ENCODE measurements at places on chromosomes 1 and 21. TPM values are rescaled to one million over a fixed set of nuclear protein-coding genes. Genes with fewer than 3 reads are reported as not detected.

- DNase-seq = no peak
Measured at GRCh38 chr1:115755456-115756370, 12.8 kb downstream of the CASQ2 start.

GRCh38 chr1:209430107-209430506 is 153.4 kb upstream of the CAMK1G start:
- DNase-seq = no peak

Gene OR2T29
- total RNA-seq = not detected

Gene ATP1A4
- not detected for total RNA-seq

GRCh38 chr1:58398714-58399113 is 147.8 kb downstream of the OMA1 start:
- DNase-seq = no peak

DNA sequence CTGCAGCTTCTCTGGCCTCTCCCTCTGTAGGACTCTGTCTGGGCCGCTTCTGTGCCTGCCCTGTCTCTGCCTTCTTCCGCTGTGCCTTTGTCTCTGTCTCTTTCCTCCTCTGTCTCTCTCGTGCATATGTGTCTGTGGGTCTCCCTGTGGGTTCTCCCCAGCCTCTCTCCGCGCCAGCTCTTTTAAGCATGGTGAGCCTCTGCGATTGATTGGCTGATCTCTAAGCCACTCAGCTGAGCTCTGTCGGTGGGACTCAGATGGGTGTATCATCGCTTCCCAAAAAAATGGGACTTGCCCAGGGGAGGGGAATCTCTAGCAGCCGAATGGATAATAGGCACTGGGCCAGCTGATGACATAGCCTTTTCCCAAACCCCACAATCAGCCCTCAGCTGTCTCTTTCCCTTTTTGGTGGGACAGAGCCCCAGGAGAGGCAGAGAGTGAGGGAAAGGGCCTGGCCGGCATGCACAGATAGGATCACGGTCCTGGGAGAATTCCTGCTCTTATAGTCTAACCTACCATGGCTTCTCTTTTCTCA is at the start of gene ADAMTS4:
Gene ADAMTS4 (minus strand): TSS at position 158 of the 535 bp plus-strand sequence. CDS start 427 bp downstream, outside the sequence.
- DNase-seq = peak; percentile 86

DNA sequence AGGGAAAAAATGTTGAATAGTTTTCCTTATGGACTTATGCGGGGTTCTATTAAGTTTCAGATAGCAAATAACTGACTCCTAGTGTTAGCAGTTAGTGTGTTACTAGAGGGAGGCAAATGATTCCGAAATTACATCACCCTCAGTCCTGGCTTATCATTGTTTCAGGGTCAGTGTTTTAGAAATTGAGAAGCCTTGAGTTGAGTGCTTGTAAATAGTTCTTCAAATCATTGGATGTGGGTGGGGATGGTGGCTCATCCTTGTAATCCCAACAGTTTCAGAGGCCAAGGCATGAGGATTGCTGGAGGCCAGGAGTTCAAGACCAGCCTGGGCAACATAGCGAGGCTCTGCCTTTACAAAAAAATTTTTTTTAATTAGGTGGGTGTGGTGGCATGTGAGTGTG is 21.3 kb downstream of the SOAT1 start:
- no peak for DNase-seq

Gene RCAN1
- 8.7 TPM for total RNA-seq

DNA sequence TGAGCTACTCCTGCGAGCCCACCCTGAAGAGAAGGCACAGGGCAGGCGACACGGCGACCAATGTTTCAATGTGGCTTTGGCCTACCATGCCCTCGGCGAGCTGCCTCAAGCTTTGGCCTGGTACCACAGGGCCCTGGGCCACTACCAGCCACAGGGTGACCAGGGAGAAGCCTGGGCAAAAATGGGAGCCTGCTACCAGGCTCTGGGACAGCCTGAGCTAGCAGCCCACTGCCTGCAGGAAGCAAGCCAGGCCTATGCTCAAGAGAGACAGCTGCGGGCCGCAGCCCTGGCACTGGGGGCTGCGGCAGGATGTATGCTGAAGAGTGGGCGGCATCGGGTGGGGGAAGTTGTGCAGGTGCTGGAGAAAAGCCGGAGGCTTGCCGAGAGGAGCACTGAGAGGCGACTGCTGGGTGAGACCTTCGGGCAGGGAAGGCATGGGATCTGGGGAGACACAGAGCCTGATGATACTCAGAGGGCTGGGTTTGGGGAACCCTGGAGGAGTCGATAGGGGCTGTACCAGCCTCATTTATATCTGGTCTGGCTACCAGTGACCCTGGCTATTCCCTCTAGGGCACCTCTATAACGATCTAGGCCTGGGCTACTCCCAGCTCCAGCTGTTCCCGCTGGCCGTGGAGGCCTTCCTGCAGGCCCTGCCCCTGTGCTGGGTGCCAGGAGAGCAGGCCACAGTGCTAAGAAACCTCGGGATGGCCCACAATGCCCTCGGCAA is 2.3 kb downstream of the TTC24 start:
- DNase-seq = no peak

Gene CLDN17
- total RNA-seq = not detected

GRCh38 chr1:68384872-68385411 is 64.8 kb downstream of the RPE65 start:
- DNase-seq = no peak

Gene SLC30A2
- not detected for total RNA-seq

DNA sequence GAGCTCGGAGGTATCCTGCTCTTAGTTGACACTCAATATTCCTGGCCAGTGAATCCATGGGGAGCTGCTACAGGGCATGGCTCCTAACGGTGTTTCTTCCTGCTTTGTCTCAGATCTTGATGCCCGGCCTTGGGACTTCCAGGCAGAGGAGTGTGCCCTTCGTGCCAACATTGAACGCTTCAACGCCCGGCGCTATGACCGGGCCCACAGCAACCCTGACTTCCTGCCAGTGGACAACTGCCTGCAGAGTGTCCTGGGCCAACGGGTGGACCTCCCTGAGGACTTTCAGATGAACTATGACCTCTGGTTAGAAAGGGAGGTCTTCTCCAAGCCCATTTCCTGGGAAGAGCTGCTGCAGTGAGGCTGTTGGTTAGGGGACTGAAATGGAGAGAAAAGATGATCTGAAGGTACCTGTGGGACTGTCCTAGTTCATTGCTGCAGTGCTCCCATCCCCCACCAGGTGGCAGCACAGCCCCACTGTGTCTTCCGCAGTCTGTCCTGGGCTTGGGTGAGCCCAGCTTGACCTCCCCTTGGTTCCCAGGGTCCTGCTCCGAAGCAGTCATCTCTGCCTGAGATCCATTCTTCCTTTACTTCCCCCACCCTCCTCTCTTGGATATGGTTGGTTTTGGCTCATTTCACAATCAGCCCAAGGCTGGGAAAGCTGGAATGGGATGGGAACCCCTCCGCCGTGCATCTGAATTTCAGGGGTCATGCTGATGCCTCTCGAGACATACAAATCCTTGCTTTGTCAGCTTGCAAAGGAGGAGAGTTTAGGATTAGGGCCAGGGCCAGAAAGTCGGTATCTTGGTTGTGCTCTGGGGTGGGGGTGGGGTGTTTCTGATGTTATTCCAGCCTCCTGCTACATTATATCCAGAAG is 16.7 kb downstream of the ALX3 start:
- DNase-seq = peak; percentile 58

Gene FAM177B
- not detected for total RNA-seq

- DNase-seq = no peak
Measured at GRCh38 chr1:56190806-56191365, 388.5 kb downstream of the PLPP3 start.

DNA sequence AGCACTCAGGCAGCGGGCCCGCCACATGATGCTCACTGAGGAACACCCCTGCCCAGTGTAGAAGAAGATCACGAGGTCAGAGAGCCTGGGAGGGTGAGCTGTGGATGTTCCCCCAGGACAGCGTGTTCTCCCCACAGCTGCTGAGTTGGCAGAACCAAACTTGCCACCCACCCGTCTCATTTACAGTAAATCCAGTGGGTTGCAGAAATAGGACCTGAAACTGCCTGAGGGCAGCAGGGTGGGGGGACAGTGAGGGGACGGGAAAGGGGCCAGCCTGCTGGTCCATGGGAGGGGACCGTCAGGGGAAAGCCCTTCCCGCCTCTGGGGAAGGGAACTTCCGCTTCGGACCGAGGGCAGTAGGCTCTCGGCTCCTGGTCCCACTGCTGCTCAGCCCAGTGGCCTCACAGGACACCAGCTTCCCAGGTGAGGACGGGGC is at the start of gene C1QB:
Gene C1QB (plus strand): TSS at position 356 of the 436 bp plus-strand sequence. CDS start 6,227 bp downstream, outside the sequence.
- no peak for DNase-seq

DNA sequence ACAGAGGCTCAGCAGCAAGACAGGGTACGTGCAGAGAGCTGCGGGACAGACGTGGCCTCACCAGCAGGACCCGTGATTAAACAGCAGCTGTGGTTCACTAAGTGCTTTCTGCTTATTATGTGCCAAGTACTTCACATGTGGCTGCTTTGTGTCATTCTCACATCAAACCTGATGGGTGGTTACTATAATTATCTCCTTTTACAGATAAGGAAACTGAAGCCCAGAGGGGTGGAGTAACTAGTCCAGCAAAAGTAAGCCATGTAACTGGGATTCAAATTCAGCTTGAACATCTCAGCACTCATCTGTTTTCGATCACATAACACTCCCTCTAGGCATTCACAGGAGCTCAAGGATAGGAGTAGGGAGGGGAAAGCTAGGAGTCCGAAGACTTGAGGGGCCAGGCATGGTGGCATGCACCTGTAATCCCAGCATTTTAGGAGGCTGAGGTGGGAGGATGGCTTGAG is 50.8 kb upstream of the CLIC4 start:
- DNase-seq = no peak

DNA sequence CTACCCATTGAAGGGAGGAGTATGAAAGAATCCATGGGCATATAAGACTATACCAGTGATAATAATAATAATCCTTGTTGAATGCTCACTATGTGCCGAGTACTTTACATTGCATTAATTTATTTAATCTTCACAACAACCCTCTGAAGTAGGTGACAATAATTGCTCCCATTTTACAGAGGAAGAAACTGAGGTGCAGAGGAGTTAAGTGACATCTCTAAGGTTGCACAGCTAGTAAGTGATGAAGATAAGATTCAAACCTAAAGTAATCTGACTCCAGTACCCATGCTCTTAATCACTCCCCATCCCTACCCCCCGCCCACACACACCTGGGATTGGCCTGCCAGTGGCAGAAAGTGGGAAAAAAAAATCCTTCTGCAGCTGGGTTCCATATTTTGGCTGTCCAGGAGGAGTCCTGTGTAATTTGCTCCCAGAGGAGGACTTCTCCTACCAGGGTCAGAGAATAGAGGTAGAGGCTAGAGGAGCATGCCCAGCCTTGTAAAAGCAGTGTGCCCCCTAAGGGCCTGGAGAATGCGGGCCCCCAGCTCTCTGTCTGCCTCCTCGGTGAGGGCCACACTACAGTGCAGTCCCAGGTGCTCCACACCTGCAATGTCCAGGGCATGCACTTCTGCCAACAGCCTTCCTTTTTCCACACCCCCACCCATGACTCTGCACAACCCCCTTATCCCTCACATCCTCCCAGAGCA is 57.8 kb downstream of the TMEM53 start:
- DNase-seq = no peak

Gene C1QTNF12
- 0.92 TPM for total RNA-seq

Gene LCE2C
- total RNA-seq = not detected

- DNase-seq = no peak
Measured at GRCh38 chr1:184019506-184019905, 18.0 kb downstream of the COLGALT2 start.

GRCh38 chr1:160646711-160647328 is at the start of gene SLAMF1:
Gene SLAMF1, minus strand, starts transcription at chr1:160647044. Its CDS starts 99 bp downstream, at chr1:160646945.
- no peak for DNase-seq

Gene SERPINC1
- 1.6 TPM for total RNA-seq

Gene PTGS2
- total RNA-seq = 2.9 TPM

Gene CYB561D1
- total RNA-seq = 9.6 TPM

- no peak for DNase-seq
Measured at GRCh38 chr1:165845992-165846748, 18.8 kb downstream of the UCK2 start.

DNA sequence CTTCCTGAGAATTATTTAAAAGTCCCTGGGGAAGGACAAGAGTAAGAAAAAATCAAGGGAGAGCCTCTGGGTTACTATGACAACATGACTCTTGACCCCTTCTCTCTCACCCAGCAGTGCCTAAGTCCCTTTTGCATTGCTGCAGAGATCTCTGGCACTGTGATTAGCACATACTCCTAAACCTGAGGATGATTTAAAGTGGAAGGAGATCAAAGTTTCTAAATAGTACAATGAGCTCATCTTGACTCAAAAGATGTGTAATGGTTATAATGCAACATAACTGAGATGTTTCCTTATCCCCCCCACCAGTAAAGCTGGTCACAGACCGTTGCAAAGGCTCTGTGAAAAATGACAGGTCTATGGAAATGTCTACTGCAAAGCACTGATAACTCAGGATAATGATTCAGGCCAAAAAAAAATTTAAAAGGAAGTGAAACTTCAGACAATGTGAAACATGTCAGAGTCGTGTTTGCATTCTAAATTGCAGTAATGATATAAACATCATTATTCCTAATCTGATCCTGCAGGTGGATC is 519.2 kb downstream of the KIF26B start:
- DNase-seq = no peak

DNA sequence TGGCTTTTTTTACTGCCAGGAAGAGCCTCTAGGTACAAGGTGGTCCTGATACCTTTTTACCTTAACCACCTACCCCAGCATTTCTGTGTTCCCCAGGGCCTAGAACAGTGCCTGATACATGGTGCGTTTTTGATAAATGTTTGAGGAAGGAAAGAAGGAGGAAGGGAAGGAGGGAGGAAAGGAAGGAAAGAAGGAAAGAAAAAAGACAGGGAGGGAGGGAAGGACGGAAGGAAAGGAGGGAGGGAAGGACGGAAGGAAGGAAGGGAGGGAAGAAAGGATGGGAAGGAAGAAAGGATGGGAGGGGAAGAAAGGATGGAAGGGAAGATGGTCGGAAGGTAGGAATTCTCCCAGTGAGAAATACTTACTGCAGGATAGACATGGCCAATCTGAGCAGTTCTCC is 12.0 kb upstream of the MAGOH start:
- no peak for DNase-seq

GRCh38 chr1:184493987-184494388 is 107.2 kb downstream of the C1orf21 start:
- no peak for DNase-seq

Gene CD2
- 0.69 TPM for total RNA-seq

Gene RGSL1
- not detected for total RNA-seq

Gene S100A5
- total RNA-seq = not detected

Gene C1orf141
- total RNA-seq = 0.38 TPM

Gene RSPH1
- total RNA-seq = 2.5 TPM

GRCh38 chr1:88897070-88897730 is 5.8 kb upstream of the GTF2B start:
- no peak for DNase-seq

DNA sequence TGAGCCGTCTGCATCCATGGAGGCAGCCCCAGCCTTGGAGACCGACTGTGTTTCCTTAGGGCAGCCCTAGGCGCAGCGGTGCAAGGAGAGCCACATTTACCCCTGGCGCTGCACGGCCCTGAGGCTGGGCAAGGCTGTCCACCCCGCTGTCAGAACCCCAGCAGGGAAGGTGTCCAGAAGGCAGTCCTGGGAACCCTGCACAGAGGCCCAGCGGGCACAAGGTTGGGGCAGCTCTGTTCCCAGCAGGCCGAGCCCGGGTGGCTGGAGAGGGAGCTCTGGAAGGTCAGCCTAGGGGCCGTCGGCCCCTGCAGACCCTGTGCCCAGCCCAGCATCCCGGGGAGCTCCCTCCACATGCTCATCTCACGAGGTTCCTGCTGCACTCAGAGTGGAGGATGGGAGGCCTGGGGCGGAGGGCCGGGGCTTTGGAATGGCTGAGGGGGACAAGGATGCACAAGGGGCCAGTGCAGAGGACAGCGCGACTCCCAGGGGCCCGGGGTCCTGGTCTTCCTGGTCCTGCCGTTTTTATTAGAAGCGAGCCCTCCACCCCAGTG is 19.9 kb upstream of the SAMD11 start:
- DNase-seq = peak; percentile 38

- no peak for DNase-seq
Measured at GRCh38 chr1:166870584-166870983, 5.5 kb downstream of the TADA1 start.

Gene TBX15
- 0.08 TPM for total RNA-seq

Gene ANGPTL7
- total RNA-seq = not detected
